BJ (cell line): ENCODE measurements at places on chromosomes 7 and 10.

GRCh38 chr10:73366381-73367298 is 8.0 kb upstream of the CFAP70 start:
- no peak for DNase-seq

DNA sequence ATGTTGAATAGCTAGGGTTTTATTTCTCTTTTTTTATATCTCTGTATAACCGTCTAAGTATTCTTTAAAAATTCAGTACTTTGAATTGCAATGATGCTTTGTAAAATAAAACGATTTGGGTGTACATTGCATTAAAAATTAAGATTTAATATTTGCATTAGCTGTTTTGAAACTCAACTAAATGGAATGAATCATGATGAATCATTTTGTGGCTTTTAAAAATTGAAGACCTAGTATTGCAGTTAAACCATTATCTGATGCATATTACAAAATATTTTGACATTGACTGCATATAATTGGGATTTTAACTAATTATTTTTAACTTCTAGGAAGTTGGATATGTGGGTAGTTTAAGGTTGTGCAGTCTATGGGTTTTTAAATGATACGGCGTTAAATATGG is 314.0 kb downstream of the CDK14 start:
- DNase-seq, result no peak

DNA sequence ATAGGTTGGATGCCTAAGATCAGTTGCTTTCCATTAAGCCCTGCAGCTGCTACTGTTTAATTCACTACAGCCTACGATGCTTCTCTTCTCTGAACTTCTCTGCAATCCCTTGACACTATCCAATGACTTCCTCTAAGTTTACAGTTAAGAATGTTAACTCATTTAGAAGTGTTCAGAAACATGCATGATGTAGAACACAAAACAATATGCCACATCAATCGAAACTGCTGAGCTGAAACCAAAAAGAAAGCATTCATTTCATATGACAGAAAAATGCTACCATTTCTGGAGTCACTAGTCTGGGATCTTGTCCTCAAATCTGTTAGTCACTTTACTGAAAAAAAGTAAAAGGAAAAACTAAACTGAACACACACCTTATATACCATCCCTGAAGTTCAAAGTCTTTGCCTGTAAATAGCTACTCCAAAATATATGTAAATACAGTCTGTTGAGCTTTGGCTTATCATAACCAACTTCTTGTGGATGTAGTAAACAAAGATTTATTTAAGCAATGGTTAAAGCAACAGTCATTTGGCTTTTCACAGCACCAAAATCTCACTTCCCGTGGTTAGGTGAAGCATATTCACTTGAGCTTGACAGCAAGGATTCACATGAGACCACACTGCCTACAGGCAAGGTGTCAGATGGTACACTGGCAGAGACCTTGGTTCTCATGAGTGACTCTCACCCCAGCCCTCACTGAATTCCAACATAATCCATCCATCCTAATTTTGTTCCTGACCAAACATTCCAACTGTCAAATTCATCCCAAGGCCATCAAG is 187.0 kb downstream of the PPP1R17 start:
- DNase-seq, result no peak

DNA sequence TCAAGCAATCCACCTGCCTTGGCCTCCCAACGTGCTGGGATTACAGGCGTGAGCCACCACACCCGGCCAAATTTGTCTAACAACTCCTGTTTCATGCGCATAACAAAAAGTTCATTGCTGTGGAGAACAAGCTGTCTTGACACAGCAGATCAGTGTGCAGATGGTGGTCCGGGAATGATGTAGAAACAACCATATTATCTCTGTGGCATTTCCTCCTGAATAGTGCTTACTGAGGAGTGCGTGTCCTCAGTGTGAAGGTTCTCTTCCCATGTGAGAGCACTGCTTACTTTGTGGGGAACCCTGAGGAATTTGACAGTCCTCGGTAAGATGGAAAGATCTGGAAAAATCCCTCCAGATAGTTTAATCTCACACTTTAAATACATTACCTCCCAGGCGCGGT is 30.3 kb upstream of the ZNF438 start:
- DNase-seq, result no peak

DNA sequence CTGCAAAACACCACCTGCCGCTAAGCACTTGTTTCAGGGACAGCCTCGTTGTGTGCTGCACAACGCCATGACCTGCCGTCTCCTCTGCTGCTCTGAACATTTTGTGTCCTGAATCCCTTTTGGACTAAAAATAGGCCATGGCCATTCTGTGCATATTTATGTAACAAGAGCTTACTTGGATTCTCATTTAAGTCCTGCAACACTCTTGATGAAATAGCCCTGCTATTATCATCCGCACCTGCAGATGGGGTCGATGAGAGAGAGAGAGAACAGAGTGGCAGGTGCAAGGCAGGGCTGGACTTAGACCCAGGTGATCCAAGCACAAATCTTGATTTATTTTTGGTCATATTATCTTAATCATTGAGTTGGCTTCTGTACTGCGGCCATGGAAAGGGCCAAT is 121.2 kb upstream of the PRKCQ start:
- DNase-seq, result no peak

GRCh38 chr7:23604296-23604640 is 7.1 kb downstream of the CCDC126 start:
- DNase-seq, result no peak

DNA sequence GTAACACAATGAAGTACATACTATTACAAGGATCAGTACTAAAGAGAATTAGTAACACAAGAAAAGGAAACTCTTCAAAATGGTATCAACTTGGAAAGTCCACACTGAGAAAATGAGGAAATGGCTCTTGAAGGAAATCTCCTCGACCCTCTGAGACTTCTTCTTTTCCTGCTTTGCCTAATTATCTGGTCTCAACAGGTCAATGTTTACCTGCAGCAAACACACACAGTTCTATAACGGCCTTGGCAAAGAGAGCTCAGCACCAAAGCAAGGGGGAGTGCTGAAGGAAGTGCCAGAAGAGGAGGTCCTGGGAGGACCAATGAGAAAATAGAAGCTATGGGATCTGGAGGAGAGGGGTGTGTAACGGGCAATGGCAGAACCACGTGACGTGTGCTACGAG is 21.9 kb downstream of the CHCHD3 start:
- no peak for DNase-seq

GRCh38 chr10:28796606-28797512 is 119.5 kb downstream of the BAMBI start:
- no peak for DNase-seq

DNA sequence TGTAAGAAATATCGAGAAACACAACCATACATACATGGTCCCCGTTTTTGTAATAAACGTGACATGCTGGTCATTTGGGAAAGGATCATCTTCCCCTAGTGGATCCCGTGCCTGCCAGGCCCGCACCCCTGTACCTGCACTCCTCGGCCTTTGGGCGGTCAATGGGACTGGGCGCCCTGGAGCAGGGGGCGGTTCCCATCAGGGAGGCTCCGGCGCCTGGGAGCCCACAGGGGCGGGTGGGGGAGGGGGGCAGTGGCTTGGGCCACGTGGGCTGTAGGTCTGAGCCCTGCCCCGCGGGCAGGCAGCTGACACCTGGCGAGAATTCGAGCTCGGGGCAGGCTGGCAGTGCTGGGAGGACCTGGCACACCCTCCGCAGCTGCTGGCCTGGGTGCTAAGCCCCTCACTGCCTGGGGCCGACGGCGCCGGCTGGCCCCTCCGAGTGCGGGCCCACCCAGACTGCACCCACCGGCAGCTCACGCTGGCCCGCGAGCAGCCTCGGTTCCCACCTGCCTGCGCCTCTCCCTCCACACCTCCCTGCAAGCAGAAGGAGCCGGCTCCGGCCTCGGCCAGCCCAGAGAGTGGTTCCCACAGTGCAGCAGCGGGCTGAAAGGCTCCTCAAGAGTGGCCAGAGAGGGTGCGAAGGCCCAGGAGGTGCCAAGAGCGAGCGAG is 361.6 kb upstream of the GRM3 start:
- no peak for DNase-seq

- no peak for DNase-seq
Observed at GRCh38 chr10:72332423-72333111, 22.2 kb downstream of the DNAJB12 start.

DNA sequence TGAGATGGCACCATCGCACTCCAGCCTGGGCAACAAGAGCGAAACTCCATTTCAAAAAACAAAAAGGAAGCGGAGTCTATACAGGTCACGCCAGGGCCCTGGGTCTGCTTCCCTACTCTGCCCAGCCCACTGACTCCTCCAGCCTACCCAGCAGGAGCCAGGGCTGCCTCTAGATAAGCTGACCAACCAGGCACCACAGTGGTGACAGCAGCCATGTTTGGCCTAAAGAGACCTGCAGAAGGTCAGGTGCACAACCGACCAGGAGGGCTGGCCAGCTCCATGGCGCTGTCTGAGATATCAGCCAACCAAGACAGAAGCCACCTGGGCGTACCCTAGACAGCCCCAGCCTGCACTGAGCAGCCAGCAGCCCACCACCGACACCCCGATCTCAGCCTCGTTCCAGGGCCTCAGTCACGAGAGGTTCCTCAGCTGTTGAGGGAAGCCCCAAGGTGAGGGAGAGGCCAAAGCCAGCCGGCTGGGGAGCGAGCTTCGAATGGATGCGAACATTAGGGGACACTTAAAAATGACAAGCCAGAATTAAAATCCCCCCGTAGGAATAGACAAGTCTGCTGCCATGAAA is 24.4 kb upstream of the PWWP2B start:
- DNase-seq, result no peak

- DNase-seq, result peak; percentile 98
Observed at GRCh38 chr10:58457761-58458616, 54.7 kb upstream of the BICC1 start.

DNA sequence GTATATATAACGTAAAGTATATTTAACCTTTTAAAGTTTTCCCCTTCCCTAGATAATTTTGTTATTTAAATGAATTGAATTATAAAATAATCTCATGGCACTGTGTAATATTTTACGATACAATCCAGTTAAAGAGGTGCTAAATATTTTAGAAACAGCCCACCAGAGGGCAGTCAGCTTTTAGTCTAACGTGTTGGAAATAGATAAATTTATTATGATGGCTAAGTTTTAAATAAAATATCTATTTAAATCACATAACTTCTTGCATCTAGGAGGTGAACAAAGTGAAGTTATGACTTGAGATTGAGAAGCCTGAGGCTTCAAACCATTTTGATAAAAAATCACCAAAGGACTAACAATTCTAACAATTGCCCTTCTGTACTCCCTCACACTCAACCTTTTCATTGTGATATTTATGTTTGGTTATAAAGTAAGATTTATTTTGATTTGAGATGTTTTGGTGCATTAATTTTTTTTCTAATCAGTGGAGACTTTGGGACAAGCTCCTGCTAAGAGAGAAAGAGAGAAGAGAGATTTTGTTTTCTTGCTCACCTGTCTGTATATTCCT is 171.5 kb upstream of the SP4 start:
- no peak for DNase-seq

DNA sequence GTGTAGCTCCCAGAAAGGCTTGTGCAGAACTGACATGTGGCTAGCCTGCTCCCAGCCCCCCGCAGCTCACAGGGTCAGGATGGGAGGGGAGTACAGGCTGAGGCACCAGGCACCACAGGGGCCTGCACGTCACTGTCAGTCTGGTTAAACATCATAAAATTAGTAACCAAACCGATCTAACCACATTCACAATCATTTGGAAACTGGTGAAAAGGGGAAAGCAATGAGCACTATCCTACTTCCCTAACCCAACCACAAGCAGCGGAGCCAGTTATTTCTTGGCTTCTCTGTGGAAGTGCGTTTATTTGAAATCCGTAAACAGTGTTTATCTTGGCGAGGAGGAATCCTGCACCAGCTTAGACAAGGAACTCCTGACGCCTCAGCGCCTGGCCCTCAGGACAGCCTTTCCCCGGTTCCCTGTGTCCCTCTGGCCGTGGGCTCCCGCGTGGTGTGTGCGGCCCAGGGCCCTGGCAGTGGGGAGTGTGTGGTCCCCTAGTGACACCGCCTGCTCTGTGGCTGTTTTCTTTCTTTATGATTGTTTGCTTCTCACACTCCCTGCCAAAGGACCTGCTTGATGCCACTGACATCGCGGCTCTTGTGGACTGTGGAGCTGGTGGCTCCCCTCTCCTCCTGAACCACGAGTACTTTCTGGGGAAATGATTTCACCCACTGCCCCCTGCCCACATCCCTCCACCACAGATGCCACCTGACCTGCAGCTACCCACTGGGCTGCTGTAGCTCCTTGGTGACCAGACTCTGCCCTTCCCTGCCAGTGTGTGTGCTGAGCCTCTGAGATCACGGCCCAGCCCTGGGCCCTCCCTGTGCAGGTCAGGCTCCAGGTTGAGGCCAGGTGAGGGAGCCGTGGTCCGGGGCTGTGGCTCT is 38.0 kb downstream of the INPP5A start:
- DNase-seq, result peak; percentile 61

GRCh38 chr7:77415823-77416620 is at the start of gene GSAP:
Gene GSAP, minus strand, starts transcription at chr7:77416349. Its CDS starts 28 bp downstream, at chr7:77416321.
- DNase-seq, result no peak
